ENCODE measurements at places on chromosomes 3 and 15. TPM values are rescaled to one million over a fixed set of nuclear protein-coding genes. Genes with fewer than 3 reads are reported as not detected.
A peak's percentile ranks its signal among the peaks of the same experiment; 100 is the strongest.

Gene TGM4
- 0.11 TPM for polyA plus RNA-seq

Gene ASB14
- polyA plus RNA-seq: not detected

Gene TLR9
- polyA plus RNA-seq: 0.11 TPM

Gene RPP25
- 13.1 TPM for polyA plus RNA-seq

GRCh38 chr3:81932681-81933080, 171.2 kb upstream of the GBE1 start:
- DNase-seq: no peak

DNA sequence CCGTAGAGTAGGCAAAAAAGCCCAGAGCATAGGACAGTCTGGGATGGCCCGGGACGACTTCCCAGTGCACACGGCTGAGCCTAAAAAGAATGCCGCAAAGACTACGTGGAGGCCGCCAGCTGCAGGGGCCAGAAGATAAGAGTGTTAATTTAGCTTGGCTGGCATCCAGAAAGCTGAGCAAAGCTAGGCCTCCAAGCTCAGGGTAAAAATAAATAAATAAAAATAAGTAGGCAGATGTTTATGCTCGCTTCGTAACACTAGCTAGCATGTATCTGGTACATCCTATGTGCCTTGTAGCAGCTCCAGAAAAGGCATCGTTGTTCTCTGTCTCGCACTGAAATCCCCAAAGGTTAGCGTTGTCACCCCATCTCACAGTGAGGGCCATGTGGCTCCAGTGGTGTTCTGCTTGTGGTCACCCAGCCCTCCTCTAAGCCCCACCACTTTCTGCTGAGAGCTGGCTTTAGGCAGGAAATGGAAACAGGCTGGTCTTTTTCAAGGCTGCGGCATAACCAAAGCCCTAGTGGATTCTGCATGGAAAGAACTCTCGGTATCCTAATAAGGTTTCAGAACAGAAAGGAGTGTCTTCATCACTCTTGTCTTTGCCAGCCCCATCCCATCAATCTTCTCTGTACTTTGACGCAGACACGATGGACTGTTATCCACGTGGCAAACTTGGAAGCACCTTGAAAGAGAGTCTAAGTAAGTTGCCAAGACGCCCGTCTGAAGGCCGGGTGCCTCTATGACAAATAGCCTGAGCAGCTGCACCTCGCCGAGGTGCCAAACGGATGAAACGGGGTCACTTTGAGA, 58.1 kb upstream of the MEF2A start:
- peak; percentile 82 for DNase-seq

DNA sequence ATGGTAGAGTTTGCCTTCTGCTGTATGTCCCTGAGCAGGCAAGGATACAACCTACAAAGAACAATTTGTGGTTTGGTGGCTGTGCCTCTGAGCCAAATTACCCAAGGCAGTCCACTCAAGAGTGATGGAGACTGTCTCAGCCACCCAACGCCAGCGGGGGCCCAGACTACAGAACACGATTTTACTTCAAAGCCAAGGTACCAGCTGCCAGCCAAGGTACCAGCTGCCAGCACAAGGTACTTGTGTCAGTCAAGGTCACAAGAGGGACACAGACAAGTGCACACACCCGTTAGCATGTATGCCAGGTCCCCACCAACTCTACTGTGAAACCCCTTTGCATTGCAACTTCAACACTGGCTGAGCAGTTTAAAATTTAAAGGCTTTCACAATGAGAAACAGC, 23.5 kb downstream of the COLQ start:
- DNase-seq: no peak

DNA sequence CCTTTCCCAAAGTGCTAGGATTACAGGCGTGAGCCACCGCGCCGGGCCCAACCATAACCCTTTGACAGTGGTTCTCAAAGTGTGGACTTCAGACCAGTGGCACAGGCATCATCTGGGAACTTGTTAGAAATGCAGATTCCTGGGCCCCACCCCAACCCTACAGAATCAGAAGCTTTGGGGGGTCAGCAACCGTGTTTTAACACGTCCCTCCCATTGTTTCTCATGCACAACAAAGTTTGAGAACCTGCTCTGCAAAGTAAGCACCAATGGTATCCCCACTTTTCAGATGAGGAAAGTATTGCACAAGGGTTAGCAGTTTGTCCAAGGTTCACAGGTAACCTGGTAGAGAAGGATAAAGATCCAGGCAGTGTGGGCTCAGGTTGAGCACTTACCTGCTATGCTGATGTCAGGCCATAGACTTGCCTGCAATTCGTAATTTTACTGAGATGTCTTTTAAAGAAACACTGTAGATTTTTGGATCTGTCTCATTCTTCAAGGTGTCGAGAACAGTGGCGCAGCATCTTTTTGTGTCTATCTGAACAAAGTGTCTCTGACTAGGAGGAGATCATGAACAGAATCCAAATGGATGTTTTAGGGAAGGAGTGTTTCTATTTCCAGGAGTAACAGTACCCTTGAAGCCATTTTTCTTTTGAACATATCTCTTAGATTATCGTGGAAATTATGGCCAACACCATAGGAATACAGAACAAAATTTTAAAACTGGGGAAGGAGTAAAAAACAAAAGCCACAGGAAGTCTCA, 2.5 kb downstream of the GXYLT2 start:
- DNase-seq: no peak
